ENCODE measurements at places on chromosomes 11 and 22.
A peak's percentile ranks its signal among the peaks of the same experiment; 100 is the strongest.

DNA sequence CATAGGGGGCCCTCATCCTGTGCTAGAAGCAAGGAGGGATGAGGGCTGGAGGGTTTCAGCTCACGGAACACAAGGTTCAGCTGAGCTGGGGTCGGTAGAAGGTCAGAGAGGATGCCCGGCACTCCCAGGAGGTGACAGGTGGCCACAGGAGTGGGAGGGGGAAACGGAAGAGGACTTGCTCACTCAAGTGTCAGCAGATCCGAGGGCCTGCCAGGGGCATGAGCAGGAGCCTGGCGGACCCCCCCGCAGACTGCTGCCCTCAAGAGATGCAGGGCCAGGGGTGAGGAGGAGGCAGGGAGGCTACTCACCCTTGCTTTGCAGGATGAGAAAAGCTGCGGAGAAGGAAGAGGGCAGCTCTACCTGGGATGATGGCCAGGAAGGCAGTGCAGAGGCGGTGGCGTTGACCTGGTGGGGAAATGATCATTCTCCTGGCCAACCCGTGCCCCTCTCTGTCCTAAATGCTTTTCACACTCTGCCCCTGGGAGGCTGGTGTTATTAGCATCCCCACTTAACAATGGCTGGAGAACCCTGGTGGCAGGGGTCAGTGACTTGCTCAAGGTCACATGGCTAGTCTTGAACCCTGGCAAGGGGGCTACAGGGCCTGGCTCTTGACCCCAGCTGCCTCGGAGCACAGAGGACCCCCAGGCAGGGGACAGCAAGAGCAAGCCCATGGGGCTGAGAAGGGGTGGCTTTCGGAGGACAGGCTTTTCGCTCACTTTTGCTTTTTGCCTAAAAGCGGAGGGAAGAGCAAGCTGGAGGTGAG lies 30.1 kb upstream of the CSNK1E start:
- DNase-seq: peak; percentile 40

DNA sequence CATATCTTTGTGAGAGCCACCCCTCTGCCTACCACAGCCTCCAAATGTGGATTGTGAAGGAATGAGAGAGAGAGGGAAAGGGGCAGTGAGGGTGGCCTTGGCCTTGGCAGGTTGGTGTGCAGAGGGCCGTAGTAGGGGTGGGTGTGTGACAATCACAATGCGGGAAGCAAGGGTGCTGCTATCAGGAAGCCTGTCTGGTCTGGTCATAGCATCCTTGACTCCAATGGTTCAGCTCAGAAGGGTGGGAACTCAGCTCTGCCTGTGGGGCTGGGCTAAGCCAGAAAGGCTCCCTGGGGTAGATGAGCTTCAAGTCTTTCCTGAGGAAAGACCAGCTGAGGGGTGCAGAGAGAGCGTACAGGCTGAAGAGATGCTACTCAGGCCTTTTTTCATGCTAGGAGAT lies 72.7 kb downstream of the RRM1 start:
- no peak for DNase-seq

DNA sequence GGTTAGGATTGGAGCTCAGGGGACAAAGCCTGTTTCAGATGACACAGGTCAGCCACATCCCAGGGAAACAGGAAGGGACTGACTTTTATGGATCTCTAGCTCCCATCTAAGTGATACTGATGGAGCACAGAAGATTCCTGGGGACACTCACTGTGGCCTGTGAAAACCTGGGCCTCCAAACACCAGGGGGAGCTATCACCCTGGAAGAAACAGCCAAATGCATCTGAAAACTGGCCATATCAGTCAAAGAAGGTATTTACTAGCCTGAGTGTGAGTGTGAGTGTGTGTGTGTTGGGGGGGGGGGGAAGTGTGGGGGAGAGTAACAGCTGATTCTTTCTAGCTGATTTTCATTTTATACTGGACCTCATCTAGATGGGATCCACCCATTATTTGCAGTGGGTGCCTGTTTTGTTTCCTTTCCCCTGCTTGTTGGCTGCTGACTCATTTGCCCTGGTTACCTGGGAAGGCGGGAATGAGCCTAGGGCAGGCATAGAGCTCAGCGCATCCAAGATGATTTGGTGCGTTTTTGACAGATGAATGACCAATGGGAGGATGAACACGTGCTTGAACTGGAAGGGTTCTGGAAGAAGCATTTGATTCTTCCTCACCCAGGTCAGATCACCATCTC lies 284.0 kb downstream of the KIRREL3 start:
- peak; percentile 58 for DNase-seq

DNA sequence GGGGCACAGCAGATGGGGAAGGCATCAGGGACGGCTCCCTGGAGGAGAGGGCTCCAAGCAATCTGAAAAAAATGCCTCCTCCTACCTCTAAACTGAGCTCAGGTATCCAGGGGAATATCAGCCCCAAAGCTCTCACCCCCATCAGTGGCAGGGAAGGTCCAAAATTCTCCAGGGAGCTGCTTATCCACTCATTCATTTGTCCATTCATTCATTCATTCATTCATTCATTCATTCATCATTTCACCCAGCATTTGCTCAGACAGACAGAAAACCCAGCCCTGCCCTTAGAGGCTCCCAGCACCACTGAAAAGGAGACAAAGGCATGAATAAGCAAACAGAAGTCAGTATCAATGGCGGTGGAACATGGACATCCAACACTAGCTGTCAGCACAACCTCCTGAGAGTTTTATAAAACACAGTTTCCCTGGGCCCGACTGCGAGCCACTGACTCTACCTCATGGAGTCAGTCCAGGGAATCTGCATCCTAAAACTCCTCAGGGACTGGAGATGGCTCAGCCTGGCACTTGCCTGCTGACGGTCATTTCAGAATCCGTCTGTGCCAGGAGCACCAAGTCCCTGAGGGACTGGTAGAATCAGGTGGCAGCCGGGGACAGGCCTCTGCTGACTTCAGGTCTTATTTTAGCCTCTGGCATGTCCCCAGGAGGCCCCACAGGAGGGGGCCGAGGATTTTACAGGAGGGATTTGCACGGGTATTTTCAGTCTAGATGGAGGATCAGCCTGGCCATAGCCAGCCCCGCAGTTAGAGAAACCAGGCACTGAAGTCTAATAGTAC lies 164.6 kb downstream of the MN1 start:
- DNase-seq: no peak

GRCh38 chr11:6864438-6864837 lies 1.6 kb downstream of the OR10A2 start:
- no peak for DNase-seq

DNA sequence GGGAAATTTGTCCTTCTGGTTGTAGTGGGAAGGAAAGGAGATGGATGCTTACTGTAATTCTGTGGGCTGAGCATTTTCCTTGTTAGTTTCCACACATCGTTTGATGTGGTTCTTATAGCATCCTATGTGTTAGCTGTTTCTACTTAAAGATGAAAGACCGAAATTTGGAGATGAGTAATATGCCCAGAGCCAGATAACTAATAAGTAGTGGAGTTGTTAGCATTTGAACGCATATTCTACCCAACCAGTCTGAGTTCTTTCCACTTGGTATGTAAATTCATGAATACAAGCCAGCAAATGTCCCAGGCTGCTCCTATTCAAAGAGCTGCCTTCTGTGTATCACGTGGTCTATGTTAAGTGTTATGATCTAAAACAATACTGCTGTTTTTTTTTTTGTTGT lies 14.6 kb downstream of the SPECC1L start:
- DNase-seq: no peak

- DNase-seq: no peak
Observed at GRCh38 chr22:23001463-23001862, 68.9 kb upstream of the GNAZ start.

DNA sequence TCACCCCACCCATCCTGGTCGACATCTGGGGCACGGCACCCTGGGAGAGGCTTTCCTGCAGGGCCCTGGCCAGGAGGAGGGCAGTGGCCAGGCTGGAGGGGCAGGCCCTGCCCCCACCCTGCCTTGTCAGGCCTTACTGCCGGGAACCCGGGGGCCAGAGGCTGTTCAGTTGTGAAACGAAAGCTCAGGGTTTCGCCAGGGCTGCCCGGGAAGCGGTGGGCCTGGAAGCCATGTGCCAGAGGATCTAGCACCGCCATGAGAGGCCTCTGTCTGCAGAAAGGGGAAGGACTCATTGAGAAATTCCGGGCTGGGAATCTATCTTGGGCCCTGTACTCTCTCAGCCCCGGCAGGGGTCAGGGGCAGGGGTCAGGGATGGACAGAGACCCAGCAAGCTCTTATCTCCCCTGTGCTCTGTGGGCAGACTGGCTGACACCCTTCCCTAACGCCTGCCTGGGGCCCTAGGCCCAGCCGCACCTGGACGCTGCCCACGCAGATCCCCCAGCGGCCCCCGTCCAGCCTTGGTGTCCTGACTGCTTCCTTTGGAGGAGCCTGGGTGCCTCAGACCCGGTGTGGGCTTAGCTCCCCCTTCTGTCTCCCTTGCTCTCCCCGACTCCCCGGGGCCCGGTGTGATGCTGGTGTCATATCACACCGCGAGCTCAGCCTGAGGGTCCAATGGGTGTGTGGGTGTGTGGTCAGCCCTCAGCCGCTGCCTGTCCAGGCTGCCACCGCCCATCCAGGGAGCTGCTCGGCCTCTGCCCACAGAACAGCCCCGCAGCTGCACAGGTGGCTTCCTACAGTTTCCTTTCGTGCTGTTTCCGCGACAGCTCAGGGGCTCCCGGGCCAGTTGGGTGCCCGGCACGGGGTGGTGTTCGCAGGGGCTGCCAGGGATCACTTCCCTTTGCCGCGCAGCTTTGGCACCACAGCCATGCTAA lies 6.5 kb downstream of the PIM3 start:
- peak; percentile 82 for DNase-seq

GRCh38 chr11:65225279-65226102 lies 36.3 kb upstream of the POLA2 start:
- peak; percentile 75 for DNase-seq

- DNase-seq: no peak
Observed at GRCh38 chr11:78961937-78962701, 387.5 kb upstream of the NARS2 start.

GRCh38 chr11:76234021-76234415 lies 27.7 kb upstream of the WNT11 start:
- DNase-seq: no peak

- no peak for DNase-seq
Observed at GRCh38 chr11:70016666-70017367, 61.3 kb upstream of the ANO1 start.

DNA sequence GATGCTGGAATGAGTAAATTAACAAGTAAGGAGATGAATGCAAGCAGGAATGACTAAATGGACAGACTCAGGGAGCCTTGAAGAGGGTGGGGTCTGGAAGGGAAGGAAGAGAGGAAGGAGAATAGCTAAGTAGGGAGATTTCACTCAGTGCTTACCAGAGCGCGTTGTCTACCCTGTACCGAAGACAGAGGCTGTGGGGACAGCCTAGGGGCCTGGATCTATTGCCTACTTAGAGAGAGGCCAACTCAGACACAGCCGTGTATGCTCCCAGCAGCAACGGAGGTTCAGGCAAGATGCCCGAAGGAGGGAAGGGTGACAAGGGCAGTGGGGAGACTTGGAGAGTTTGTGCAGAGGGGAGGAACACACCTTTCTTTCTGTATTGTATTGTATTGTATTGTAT lies at the start of gene FOLR2:
Gene FOLR2 (plus strand): TSS at position 157 of the 400 bp plus-strand sequence. CDS start 1,791 bp downstream, outside the sequence.
- DNase-seq: peak; percentile 40

GRCh38 chr11:118845369-118845768 lies 38.3 kb upstream of the CXCR5 start:
- no peak for DNase-seq

DNA sequence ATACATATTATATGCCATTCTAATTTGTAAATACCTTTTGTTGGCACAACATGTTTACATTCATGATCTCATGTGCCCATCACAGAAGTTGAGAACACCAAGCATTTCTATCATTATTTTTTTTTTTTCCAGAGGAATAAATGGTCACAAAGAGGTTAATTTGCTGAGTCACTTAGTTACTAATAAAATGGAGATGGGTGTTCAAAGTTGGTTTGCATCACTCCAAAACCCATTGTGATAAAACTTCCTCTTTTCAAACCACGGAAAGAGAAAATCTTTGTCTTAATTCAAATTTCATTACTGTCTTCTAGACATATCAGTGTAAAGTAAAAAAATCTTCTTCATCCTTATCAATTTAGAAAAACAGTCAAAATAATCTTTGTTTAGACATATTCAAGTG lies 636.8 kb upstream of the CCDC179 start:
- no peak for DNase-seq
